ENCODE measurements at places on chromosomes 7 and 10. TPM values are rescaled to one million over a fixed set of nuclear protein-coding genes. Genes with fewer than 3 reads are reported as not detected.

Gene CACNA2D1
- 10.4 TPM for total RNA-seq

Gene INSYN2A
- total RNA-seq: not detected

Gene PVRIG
- total RNA-seq: not detected

DNA sequence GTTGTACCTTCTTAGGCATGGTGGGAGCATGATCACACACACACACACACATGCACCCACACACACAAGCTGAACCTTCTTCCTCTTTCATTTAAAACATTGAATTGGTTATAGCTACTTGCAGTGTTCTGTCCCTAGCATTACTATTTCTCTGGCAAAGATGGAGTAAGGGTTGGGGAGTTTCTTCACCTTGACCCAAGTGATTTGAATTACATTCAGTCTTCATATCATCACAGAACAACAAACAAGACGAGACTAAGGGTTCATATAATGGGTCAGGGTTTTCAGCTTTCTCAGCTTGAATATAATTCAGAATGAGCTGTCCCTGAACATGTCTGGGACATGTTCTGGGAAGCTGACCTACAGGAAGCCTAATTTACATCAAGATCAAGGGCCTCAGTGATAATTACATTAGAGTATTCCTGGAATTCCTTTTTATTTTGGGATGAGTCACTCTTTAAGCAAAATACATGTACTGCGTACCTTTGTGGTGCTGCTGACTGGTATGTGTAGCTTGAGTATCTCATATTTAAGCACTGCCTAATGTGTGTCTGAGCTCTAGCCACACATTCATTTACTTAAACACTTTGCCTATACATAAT is 213.5 kb upstream of the TMEM229A start:
- H3K4me1 ChIP-seq: no peaks in the 10 kb centered on the region
- no peaks in the 10 kb centered on the region for H3K36me3 ChIP-seq
- H3K4me3 ChIP-seq: no peak overlapping the region

GRCh38 chr10:121796342-121796741 is 131.5 kb downstream of the ATE1 start:
- H3K36me3 ChIP-seq: no peaks in the 10 kb centered on the region
- no peaks in the 10 kb centered on the region for H3K27me3 ChIP-seq
- no peak overlapping the region for H3K27ac ChIP-seq
- no peak for DNase-seq
- no peaks in the 10 kb centered on the region for H3K4me1 ChIP-seq

DNA sequence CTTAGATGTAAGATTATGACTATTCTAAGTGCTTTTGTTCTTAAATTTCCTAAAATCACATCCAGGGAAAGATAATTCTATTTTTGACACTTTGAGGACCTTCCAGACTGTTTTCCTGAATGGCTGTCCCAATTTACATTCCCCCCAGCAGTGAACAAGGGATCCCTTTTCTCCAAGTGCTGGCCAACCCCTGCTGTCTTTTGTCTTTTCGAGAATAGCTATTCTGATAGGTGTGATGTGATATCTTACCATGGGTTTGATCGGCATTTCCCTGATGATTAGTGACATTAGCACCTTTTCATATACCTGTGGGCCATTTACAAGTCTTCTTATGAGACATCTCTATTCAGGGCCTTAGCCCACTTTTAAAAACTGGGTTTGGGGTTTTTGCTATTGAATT is 526.7 kb upstream of the FZD8 start:
- no peaks in the 10 kb centered on the region for H3K36me3 ChIP-seq
- H3K4me3 ChIP-seq: no peak overlapping the region
- no peaks in the 10 kb centered on the region for H3K27me3 ChIP-seq
- no peak overlapping the region for H3K27ac ChIP-seq
- DNase-seq: no peak

DNA sequence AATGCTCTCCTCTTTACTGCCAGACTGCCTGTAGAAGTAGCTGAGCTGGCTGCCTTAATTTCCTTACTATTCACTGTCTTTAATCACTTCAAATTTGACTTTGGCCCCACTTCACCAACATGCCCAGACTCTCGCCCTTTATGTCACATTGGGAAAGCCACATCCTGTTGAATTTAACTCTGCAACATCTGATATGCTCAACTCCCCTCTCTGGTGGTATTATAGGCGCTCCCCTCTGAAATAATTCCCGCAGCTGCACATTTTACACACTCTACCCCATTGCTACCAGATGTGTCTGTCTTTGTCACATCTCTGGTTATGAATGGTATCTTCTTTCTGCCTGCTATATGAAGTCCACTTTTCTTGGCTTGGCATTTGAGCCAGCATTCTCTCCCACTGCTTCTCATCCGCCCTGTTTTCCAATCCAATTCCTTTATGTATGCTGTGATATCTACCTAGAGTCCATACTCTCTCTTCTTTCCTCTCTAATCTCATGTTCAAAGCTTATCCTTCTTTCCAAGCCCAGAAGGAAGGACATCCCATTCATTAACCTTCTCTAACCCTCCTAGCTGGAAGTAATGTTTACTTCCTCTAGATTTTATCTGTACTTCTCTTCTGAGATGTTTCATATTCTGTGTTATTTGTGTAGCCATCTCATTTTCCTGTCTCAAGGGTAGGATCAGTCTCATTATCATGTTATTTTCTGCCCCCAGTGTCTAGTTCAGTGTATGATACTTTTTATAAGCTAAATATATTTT is 134.5 kb downstream of the ST7 start:
- H3K36me3 ChIP-seq: no peaks in the 10 kb centered on the region
- no peak for DNase-seq
- no peak overlapping the region for H3K4me3 ChIP-seq
- peaks cover 10% of the 10 kb centered on the region for H3K4me1 ChIP-seq

DNA sequence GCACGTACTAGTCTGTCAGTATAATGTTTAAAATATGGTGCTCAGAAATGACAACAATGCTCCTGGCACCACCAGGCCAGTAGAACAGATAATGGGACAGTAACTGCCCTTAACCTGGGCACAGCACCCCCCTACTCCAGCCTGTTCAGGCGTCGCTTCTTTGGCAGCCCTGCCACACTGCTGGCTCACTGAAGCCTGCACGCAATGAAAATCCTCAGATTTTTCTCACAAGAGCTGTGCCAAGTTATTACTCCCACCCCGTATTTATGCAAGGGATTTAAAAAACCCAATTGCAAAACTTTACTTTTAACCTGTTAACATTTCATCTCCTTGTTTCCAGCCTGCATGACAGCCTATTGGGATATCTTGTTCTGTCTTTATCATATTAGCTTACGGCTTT is 56.6 kb upstream of the LAMB1 start:
- DNase-seq: no peak
- no peak overlapping the region for H3K27ac ChIP-seq
- no peaks in the 10 kb centered on the region for H3K4me1 ChIP-seq
- H3K4me3 ChIP-seq: no peak overlapping the region

DNA sequence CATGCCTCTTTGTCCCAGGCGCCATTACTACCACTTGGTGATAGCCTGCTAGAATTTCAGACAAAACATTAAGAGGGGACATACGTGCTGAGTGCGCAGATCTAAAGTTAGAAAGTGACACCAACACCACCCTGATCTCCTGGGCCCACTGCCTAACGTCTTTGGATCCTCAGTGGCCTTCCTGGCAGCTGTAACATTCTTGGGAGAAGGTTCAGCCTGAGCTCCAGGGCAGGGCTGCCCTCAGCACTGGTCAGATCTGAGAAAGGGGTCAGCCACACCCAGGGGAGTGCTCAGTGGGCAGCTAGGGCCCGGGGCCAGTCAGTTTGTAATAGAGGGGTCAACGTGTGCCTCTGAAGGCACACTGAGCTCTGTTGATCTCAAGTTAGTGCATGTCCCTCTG is 48.4 kb downstream of the ZCCHC24 start:
- H3K4me3 ChIP-seq: no peak overlapping the region
- H3K4me1 ChIP-seq: no peaks in the 10 kb centered on the region
- DNase-seq: no peak
- no peak overlapping the region for H3K27ac ChIP-seq

GRCh38 chr7:30226614-30227268 is 57.7 kb upstream of the ZNRF2 start:
- DNase-seq: peak; percentile 87
- H3K4me3 ChIP-seq: peak overlapping the region; percentile 50
- H3K4me1 ChIP-seq: peaks cover 36% of the 10 kb centered on the region
- peaks cover 7% of the 10 kb centered on the region for H3K36me3 ChIP-seq

GRCh38 chr7:26792576-26792975 is 71.8 kb downstream of the SKAP2 start:
- peaks cover under 1% of the 10 kb centered on the region for H3K4me1 ChIP-seq
- no peak overlapping the region for H3K4me3 ChIP-seq
- no peak overlapping the region for H3K27ac ChIP-seq
- no peaks in the 10 kb centered on the region for H3K27me3 ChIP-seq
- no peak for DNase-seq

DNA sequence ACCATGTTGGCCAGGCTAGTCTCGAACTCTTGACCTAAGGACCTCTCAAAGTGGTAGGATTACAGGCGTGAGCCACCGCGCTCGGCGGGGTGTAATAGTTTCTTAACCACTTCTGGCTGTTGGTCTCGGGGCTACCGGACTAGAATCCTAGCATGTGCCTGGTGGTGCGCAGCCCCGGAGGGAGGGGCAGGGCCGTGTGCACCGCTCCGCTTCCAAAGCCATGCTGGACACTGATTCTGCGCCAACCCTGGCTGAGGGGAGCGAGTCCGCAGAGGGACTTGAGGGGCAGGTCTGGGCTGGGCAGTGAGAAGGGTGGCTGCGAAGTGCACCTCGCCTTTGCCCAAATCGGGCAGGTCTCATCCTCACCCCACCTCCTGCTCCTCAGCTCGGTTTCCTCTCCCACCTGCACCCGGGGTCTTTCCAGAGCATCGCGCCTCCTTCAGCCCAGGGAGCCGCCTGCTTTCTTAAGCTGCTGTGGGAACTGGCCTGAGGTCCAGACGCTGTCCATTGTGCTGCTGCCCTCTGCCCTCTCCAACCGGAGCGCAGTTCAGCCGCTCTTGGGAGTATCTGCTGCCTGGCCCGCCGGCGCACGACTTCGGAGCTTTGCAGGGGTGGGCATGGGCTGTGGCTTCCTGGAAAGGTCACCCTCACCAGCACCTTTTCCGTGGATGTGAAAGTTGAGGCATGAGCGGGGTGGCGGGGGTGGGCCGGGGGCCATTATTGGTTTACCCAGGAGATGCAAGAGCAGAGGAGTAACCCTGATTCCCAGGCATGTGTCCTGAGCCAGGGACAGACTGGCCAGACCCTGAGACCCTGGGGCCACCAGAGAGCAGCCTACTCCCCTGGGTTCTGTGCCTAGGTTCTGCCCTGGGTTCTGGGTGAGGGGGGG is 422.6 kb upstream of the NUPR2 start:
- no peak for DNase-seq
- no peak overlapping the region for H3K4me3 ChIP-seq
- no peaks in the 10 kb centered on the region for H3K36me3 ChIP-seq

DNA sequence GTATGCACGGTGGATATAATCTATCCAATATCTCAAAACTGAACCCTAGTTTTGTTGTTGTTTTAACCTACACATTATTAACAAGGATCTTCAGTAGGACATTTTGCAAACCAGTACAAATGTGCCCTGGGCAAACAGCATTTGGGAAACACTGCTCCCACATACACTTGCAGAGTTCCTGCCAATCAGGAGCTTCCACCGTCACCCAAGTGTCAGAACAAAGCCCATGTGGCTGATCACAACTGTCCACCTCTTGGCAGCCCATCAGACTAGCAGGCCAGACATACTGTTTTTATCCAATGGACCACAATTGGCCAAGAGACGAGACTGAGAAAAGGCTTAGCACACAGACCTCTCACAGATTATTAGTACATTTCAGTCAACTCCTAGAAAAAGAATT is 200.4 kb downstream of the FAM107B start:
- no peak overlapping the region for H3K4me3 ChIP-seq
- H3K36me3 ChIP-seq: peaks cover 41% of the 10 kb centered on the region
- no peak overlapping the region for H3K27ac ChIP-seq
- no peaks in the 10 kb centered on the region for H3K27me3 ChIP-seq
- no peak for DNase-seq

DNA sequence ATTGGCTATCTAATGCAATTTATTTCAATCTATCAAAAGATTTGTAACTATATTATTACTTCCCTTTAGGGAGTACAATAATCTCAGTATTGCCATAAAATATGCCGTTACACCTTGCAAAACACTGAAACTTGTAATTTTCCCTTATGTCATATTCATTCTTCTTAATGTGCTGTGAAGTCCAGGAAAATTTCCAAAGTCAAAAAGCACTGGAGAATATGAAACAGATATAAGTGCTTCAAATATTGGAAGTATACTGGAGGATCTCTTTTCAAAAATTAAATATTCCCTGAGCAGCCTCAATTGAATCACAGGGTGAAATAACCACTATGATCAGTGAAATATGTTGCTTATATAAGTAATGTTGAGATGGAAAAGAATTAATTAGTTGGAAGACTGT is 356.0 kb downstream of the PPP1R3A start:
- DNase-seq: no peak
- H3K27ac ChIP-seq: no peak overlapping the region
- H3K4me3 ChIP-seq: no peak overlapping the region
- H3K36me3 ChIP-seq: no peaks in the 10 kb centered on the region
- H3K27me3 ChIP-seq: no peaks in the 10 kb centered on the region
